Cardiac muscle cell (in vitro differentiated cells and primary cell): ENCODE measurements at places on chromosomes 3 and 15.
A peak's percentile ranks its signal among the peaks of the same experiment; 100 is the strongest.

DNA sequence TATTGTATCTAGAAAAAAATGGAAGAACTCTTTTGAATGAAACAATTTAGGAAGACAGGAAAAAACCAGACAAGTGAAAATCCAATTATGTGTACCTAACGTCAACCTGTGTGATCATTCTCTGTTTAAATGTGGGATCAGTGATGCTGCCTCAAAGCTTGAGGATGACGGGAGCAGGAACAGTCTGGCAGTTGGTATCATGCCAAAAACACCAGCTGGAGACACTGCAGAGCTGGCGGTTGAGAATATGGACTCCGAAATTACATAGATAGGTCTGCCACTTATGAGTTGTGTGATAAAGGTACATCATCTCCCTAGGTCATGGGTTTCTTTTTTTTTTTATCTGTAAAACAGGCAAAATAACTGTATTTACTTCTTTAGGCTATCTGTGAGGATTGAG lies 480.5 kb downstream of the CNTN4 start:
- DNase-seq, result no peak

DNA sequence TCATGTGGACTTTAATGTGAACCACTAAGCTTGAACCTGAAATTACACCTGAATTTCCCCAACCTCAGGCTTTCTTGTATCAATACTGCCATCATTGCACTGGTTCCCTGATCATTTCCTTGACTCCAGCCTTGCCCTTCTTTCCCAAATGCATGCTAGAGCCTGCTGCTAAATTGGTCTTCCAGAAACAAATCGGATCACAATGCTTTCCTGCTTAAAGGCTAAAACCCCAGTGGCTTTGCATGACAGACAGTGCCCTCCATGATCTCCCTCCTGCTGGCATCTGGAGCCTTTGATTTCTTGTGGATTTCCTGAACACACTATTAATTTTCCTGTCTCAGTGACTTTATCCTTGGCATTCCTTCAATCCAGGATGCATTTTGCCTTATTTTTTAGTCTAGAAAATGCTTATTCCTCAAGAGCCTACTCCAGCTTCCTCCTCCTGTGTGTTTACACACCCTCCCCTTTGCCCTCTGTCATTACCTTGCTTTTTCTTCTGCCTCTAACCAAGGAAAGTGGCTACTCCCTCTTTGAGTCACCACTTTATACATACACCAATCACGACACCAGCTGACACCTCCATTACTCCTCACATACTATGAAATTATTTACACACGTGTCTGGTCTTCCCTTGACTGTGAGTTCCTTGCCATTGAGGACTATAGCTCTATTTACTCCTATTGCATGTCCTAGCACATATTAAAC lies 214.6 kb downstream of the KCNAB1 start:
- no peak for DNase-seq

DNA sequence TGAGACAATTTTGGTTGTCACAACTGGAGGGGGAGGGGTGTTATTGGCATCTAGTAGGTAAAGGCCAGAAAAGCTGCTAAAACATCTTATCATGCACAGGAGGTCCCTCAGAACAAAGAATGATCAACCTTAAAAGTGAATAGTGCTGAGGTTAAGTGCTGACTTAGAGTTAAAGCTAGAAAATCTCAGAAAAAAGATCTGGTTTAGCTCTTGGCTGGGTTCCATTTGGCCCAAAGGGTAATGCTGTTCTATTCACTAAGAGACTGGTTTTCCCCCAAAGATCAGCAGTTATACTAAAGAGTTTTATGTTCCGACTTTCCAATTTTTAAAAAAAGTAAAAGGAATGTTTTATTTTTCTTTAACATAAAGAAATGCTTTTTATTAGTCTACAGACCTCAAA lies 15.6 kb downstream of the DCBLD2 start:
- peak; percentile 58 for DNase-seq

- peak; percentile 66 for DNase-seq
These were observed at the start of gene GPR27 for GRCh38 chr3:71753701-71754609. GPR27 (plus strand) TSS chr3:71753855; CDS start chr3:71754050, 195 bp downstream.

DNA sequence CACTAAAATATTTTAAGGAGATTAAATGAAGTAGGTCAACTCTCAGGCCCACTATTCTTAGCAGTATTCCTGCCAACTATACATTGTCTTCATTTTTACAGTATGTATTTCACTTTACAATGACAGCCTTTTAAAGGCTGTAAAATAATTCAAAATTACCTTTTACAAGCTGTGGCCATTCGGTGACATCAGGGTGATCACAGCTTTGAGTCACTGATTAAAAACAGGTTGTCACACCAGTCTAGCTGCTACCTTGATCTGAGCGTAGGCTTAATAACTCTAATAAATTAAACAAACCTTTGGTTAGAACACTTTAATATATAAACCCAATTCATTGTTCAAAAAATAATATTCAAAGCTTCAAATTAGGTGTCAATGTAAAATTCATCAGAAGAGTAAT lies 29.9 kb downstream of the UBE3A start:
- DNase-seq, result no peak

GRCh38 chr3:146503461-146504202 lies 34.3 kb upstream of the PLSCR2 start:
- no peak for DNase-seq
